ENCODE measurements at places on chromosomes 5 and 9. TPM values are rescaled to one million over a fixed set of nuclear protein-coding genes. Genes with fewer than 3 reads are reported as not detected.

GRCh38 chr9:7785813-7786212, 13.8 kb downstream of the DMAC1 start:
- H3K27ac ChIP-seq: no peak overlapping the region
- no peak for DNase-seq
- H3K4me1 ChIP-seq: no peaks in the 10 kb centered on the region

DNA sequence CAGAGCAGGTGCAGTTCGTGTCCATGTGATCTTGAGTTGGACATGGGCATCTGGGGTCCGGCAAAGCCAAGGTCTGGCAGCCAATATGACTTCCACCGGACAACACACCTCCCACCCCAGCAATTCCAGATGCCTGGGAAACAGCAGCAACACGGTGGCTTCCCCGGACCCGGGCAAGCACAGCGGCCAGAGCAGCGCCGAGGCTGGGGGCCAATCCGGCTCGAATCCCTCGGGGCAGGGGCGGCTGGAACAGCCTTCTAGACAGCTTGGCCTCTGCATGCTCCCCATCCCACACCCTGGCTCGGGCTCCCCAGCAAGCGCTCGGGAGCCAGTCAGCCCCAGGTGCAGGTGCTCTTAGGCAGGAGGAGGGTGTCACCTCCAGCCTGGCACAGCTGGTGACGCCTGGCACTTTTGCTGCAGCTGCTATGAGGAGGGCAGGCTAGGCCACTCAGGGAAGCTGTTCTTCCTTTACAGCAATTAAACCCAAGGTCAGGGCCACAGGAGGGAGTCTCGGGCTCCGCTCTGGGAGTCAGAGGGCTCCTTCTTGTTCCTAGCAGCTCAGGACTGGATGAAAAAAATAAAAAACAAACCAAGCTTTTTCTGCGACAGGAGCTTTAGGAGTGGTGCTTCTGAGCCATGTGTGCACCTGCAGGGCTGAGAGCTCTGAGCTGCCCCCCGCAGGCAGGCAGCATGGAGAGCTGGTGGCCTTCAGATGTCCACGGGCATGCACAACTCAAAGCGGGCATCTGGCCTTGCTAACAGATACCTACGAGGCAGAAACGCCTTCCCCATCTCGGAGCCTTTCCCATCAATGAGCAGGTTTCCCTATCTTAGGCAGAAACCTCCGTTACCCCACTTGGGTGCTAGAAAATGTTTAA, 28.2 kb downstream of the DBH start:
- H3K4me3 ChIP-seq: no peak overlapping the region
- no peaks in the 10 kb centered on the region for H3K4me1 ChIP-seq
- no peak overlapping the region for H3K27ac ChIP-seq
- H3K36me3 ChIP-seq: no peaks in the 10 kb centered on the region
- DNase-seq: no peak

DNA sequence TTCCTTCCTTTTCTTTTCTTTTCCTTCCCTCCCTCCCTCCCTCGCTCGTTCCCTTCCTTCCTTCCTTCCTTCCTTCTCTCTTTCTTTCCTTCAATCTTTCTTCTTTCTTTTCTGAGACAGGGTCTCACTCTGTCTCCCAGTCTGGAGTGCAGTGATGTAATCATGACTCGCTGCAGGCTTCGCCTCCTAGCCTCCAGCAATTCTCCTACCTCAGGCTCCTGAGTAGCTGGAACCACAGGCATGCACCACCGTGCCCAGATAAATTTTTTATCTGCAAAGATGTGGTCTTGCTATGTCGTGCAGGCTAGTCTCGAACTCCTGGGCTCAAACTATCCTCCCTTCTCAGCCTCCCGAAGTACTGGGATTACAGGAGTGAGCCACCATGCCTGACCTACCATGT, 81.4 kb downstream of the SPATA31C2 start:
- no peaks in the 10 kb centered on the region for H3K36me3 ChIP-seq
- no peak overlapping the region for H3K27ac ChIP-seq
- H3K4me3 ChIP-seq: no peak overlapping the region
- no peaks in the 10 kb centered on the region for H3K4me1 ChIP-seq

The MYOT gene
- total RNA-seq: not detected

- H3K36me3 ChIP-seq: no peaks in the 10 kb centered on the region
- H3K27me3 ChIP-seq: no peaks in the 10 kb centered on the region
- no peak overlapping the region for H3K4me3 ChIP-seq
- H3K27ac ChIP-seq: no peak overlapping the region
- DNase-seq: no peak
Observed at GRCh38 chr5:8831854-8832253, 714.0 kb downstream of the SEMA5A start.

The TLX3 gene
- not detected for total RNA-seq

DNA sequence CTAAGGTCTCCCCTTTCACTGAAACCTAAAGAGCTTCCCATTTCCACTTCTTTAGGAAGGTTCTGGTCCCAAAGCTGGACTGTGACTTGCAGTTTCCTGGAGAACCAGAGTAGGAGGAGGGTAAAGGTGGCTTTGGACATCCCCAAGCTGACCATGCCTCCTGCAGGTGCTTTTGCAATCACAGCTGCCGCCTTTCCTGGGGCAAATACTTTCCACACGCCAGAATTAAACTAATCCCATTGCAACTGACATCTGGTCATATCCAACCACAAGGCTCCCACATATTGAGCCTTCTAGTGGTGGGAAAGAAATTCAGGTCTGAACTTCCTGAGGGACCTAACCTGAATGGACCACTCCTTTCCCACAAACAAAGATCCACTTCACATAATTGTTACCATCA, 92.7 kb downstream of the NRG2 start:
- DNase-seq: no peak
- H3K36me3 ChIP-seq: no peaks in the 10 kb centered on the region
- no peak overlapping the region for H3K27ac ChIP-seq
- H3K4me3 ChIP-seq: no peak overlapping the region

GRCh38 chr9:87464110-87464991, 33.3 kb upstream of the DAPK1 start:
- no peaks in the 10 kb centered on the region for H3K27me3 ChIP-seq
- H3K4me1 ChIP-seq: no peaks in the 10 kb centered on the region
- H3K27ac ChIP-seq: no peak overlapping the region
- no peaks in the 10 kb centered on the region for H3K36me3 ChIP-seq
- no peak for DNase-seq
- H3K4me3 ChIP-seq: no peak overlapping the region

GRCh38 chr5:52661903-52662595, 125.7 kb upstream of the ITGA1 start:
- no peak for DNase-seq
- H3K27ac ChIP-seq: no peak overlapping the region
- H3K27me3 ChIP-seq: no peaks in the 10 kb centered on the region
- no peaks in the 10 kb centered on the region for H3K4me1 ChIP-seq
- no peaks in the 10 kb centered on the region for H3K36me3 ChIP-seq

DNA sequence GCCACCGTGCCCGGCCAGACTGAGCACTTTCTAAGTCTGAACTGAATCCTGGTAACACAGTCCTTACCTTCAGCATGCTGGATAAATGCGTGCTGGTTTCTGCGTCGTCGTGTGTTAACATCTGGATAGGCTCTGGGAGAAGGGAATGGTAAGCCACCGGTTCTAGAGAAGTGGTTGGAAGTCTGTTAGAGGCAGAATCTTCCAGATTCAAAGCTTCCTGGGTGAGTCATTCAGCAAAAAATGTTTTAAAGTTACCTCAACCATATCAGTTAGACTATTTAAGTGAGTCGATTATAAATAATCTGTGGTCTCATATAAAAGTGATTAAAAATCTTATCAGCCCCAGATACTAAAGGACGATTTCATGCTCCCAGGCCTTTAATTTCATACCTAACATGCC, 256.5 kb upstream of the NFIL3 start:
- H3K36me3 ChIP-seq: no peaks in the 10 kb centered on the region
- no peak overlapping the region for H3K4me3 ChIP-seq
- no peak for DNase-seq
- H3K4me1 ChIP-seq: no peaks in the 10 kb centered on the region
- H3K27ac ChIP-seq: no peak overlapping the region

DNA sequence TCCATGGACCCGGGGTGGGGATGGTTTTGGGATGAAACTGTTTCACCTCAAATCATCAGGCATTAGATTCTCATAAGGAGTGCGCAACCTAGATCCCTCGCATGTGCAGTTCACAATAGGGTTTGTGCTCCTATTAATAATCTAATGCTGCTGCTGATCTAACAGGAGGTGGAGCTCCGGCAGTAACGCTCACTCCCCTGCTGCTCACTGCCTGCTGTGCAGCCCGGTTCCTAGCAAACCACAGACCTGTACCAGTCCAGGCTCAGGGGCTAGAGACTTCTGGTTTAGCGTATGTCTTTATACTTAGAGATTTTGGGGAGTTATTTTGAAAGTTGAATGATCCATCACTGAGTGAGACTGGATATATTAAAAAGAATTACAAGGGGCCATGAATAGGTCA, 50.2 kb downstream of the RICTOR start:
- peaks cover 4% of the 10 kb centered on the region for H3K4me1 ChIP-seq
- no peak overlapping the region for H3K4me3 ChIP-seq
- H3K27ac ChIP-seq: no peak overlapping the region
- no peak for DNase-seq
- peaks cover 24% of the 10 kb centered on the region for H3K36me3 ChIP-seq

DNA sequence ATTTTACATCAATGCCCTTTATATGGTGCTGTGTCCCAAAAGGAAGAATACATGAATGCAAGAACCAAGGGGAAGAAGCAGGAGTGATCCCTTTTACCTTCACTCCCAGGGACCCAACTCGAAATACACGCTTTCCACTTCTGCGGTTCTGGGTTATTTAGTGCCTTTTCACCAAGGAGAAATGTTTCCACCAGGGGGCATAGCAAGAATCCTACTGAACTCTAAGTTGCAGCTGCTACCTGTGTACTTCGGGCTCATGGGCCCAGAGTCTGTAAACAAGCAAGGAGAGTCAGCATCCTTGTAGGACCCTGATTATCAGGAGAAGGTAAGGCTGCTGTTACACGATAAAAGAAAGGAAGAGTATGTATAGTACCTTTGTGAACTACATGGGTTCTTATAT, 45.7 kb downstream of the DPYSL3 start:
- no peaks in the 10 kb centered on the region for H3K27me3 ChIP-seq
- no peak overlapping the region for H3K4me3 ChIP-seq
- no peaks in the 10 kb centered on the region for H3K4me1 ChIP-seq
- H3K36me3 ChIP-seq: no peaks in the 10 kb centered on the region

The LCN9 gene
- total RNA-seq: not detected

- H3K36me3 ChIP-seq: no peaks in the 10 kb centered on the region
- DNase-seq: peak; percentile 42
- no peak overlapping the region for H3K27ac ChIP-seq
- H3K4me3 ChIP-seq: no peak overlapping the region
- H3K4me1 ChIP-seq: no peaks in the 10 kb centered on the region
Observed at GRCh38 chr5:135204151-135204600, 170.1 kb upstream of the PITX1 start.

The EXD3 gene
- 12.5 TPM for total RNA-seq

GRCh38 chr5:91311168-91311696, 71.9 kb downstream of the ARRDC3 start:
- H3K4me3 ChIP-seq: no peak overlapping the region
- no peaks in the 10 kb centered on the region for H3K36me3 ChIP-seq

- no peak overlapping the region for H3K4me3 ChIP-seq
- no peaks in the 10 kb centered on the region for H3K27me3 ChIP-seq
- no peak overlapping the region for H3K27ac ChIP-seq
- no peak for DNase-seq
Observed at GRCh38 chr9:21961569-21961968, 32.6 kb downstream of the CDKN2A start.

DNA sequence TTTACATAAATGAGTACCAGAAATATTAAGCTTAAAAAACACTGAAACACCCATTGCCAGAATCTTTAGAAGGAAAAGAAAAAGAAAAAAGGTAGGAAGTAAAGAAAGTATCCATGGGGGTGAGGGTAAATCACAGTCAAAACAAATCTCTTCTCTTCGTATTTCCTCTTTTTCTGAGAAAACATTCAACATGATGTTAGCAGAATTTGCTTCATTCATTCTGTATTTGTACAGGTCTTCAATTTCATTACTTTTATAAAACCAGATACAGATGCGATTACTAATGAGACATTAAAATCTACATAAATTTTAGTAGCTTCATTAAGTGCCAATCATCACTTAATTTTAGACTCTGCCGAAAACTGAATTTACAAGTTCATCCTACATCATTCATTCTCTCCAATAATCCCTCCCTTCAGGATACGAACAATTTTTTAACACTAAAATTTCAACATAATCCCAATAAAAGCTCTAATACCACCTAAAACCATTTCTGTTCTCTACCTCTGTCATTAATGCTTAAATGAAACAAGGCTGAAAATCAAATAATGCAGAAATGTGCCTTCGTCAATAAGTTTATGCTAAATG, 7.0 kb downstream of the NR3C1 start:
- no peak for DNase-seq
- H3K27me3 ChIP-seq: no peaks in the 10 kb centered on the region
- no peak overlapping the region for H3K27ac ChIP-seq
- peaks cover 20% of the 10 kb centered on the region for H3K36me3 ChIP-seq

DNA sequence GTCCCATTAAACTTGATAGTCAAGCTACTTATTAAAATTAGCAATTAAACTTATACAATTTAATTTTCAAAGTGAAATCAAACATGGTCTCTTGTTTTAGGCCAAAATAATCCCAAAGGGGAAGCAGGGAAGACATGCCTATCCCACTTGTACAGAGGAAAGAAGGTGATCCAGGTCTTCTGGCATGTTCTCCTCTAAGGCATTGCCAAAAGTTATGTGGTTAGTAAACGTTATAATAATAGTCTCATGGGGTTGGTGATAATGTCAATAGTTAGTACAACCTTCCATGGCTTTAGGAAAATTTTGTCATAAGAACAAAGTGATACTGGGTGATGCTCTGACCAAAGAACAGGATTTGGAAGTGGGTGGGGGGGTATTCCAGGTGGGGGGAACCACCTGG, 52.8 kb downstream of the ROR2 start:
- no peaks in the 10 kb centered on the region for H3K27me3 ChIP-seq
- peaks cover 63% of the 10 kb centered on the region for H3K4me1 ChIP-seq
- no peak overlapping the region for H3K4me3 ChIP-seq
- no peak for DNase-seq
- H3K27ac ChIP-seq: peak overlapping the region; percentile 88

DNA sequence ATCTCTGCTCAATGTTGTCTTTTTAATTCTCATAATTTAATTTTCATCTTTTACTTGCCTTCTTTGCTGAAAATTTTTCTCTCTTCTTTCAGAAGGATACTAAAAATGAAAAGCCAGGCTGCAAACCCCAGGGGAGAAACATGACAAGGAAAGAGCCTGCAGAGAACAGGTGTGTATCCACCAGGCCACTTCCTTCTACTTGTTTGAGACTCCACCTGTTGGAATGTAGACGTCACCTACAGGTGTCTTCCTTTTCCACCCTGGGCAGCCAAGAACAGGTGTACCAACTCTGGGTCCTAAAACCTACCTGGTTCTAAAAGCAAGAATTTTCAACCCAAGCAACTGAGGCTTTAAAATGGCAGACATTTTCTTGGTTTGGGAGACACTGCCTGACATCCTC, 166.8 kb downstream of the ATP10B start:
- no peaks in the 10 kb centered on the region for H3K27me3 ChIP-seq
- H3K4me3 ChIP-seq: no peak overlapping the region
- DNase-seq: no peak
- H3K36me3 ChIP-seq: no peaks in the 10 kb centered on the region

The PCDHB8 gene
- not detected for total RNA-seq
